ENCODE measurements at places on chromosomes 12 and 14.

DNA sequence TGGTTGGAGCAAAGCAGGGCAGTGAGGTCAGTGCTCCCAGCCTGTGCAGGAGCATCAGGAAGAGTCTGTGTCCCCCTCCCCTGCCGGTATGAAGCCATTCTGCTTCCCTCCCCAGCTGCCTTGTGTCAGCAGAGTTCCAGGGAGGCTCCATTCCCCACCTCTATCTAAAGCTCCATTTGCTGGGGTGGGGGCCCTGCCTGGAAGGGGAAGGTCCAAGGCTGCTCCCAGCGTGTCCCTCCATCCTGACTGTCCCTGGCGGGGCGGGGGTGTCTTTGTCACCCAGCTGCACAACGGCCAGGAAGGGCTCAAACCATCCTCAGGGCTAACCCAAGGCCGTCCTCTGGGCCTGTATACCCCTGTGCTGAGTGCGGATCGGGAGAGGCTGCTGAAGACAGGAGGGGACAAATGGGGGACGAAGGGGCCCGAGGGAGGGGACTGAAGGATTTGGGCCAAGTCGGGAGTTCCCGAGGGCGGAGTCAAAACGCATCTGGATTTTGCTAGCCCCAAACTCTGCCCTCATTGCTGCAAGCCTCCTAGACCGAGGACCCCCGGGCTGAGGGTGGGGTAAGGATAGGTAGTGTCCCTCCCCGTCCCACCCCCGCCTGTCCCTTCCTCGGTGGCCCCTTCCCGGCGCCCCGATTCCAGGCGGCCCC lies 748 bp upstream of the ACVRL1 start:
- peak; percentile 83 for DNase-seq

GRCh38 chr12:25552681-25553080 lies 402 bp downstream of the LMNTD1 start:
- DNase-seq: no peak

DNA sequence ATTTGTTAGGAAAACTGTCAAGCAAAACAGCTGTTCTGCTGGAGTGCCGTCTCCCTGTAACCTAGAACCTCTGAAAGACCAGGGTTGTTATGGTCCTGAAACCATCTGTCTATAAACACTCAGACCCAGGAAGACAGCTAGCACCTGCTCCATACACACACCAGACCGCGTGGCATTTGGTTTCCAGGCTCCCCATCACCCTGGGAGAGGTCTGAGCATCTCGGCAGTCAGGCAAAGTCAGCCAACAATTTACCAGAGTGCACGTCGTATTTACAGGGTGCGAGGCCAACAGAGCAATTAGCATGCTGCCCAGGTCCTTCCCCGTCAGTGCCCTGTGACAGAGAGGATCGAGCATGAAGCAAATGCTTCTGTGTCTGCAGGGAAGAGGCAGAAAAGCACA lies 272.5 kb downstream of the SLC15A4 start:
- DNase-seq: peak; percentile 32

DNA sequence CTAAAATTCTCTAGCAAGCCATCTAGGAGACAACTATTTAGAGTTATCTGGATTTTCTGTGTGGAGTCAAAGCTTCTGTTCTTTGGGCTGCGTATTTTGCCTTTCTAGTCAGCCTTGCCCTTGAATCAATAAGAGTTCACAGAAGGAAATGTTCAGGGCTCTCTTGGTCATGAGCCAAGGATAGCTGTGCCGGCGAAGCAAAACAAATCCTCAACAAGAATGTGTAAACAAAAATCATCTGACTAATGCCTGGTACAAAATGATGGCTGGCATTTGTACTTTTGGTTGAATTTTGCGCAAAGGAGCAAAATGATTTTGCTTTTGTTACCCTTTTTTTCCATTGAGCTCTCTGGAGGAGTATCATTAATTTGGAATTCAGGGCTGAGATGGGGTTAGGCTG lies 171.1 kb downstream of the DACT1 start:
- DNase-seq: no peak

GRCh38 chr12:122137681-122138080 lies 36.3 kb downstream of the IL31 start:
- peak; percentile 52 for DNase-seq

DNA sequence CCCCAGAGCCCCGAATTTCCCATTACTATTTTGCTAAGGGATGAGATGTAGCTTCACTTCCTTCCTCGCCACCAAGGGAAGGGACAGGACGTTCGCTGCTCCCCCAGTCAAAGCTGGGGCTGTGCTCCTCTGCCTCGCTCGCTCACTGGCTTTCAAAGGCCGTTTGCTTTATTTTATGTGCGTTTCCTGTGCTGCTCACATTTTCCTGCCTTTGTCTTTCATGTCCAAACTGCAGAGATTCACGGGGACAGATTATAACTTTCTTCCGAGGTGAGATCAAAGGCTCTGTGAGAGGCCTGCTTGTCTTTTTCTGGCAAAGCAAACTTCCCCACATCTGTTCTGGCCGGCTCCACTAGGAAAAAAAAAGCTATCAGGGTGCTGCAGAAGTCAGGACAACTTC lies 76.0 kb upstream of the FZD10 start:
- no peak for DNase-seq

DNA sequence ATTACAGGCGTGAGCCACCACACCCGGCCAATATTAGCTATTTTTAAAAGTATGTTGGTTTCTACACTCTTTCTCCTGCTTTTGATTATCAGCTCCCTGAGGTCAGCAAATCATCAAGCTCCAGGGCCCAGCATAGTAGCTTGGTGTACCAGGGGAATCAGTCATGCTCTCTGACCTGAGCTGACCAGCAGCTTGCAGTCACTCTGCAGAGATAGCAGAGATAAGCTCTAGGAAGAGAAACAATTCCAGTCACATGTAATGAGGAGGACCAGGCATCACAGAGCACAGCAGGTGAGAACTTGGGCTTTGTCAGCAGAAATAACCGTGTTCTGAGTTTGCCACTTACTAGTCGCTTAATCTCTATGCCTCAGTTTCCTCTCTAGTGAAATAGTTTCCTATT lies 8.5 kb downstream of the PLEKHD1 start:
- no peak for DNase-seq

DNA sequence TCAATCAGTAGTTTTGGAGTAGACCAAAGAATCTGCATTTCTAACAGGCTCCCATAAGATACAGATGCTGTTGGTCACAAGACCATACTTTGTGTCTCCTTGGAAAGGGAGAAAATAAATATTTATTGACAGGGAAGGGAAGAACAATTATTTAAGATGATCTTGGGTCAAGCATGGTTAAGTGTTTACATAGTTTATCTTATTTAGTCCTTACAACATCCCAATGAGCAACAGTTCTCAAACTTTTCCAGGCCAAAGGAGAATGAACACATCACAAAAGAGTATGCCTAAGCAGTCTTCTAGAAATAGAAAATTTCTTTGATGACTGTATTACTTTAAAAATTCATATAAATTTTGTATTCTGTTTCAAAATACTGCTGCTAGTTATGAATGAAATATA lies 8.8 kb downstream of the LPCAT3 start:
- no peak for DNase-seq

DNA sequence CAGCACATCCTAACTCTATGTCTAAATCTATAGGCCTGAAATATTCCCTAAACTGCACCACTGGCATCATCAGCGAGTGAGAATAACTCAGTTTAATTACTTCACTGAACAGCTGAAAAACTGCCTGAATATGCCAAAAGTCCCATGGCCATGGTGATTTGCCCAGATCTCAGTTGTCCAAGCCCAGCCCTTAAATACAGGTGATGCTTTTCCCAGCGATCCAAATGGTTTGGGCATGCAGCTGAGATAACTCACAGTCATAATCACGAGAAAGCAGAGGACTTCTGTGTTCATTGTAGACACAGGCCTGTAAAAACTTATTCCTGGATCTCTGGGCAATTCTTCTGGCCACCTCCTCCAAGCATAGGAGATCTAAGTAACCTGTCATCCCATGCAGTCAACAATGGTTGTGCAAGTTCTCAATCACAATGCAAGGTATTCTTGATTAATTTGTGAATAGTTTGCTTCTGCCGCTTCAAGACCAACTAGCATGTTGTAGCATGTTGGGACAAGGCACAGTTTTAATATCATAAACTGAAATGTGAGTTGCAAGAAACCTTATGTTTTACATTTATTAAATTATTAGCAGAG lies 40.5 kb downstream of the DUSP6 start:
- no peak for DNase-seq

GRCh38 chr12:124518051-124518932 lies 49.1 kb downstream of the NCOR2 start:
- DNase-seq: peak; percentile 99

DNA sequence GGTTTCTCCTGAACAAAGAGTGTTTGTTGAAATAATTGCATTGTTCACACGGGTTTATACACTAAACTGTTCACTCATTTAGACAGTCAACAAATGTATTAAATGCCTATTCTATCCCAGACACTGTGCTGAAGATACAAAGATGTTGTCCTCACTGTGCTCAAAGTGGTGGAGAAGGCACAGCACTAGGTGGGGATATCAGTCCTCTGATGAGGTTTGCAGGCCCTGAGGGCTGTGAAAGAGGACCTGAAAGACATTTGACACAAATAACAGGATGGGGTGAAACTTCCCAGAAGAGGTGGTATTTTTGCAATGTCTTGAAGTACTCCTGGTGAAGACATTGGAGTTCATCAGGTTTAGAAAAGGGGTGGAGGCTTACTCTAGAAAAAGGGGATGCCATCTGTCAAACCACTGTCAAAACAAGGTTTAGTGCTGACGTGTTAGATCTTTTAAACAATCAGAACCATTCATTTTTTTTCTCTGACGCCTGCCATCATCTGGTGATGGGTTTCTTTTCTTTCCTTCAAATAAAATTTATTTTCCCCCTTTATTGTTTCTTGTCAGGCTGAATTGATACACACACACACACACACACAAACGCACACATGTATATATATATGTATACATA lies 69.5 kb downstream of the ACSS3 start:
- DNase-seq: no peak

DNA sequence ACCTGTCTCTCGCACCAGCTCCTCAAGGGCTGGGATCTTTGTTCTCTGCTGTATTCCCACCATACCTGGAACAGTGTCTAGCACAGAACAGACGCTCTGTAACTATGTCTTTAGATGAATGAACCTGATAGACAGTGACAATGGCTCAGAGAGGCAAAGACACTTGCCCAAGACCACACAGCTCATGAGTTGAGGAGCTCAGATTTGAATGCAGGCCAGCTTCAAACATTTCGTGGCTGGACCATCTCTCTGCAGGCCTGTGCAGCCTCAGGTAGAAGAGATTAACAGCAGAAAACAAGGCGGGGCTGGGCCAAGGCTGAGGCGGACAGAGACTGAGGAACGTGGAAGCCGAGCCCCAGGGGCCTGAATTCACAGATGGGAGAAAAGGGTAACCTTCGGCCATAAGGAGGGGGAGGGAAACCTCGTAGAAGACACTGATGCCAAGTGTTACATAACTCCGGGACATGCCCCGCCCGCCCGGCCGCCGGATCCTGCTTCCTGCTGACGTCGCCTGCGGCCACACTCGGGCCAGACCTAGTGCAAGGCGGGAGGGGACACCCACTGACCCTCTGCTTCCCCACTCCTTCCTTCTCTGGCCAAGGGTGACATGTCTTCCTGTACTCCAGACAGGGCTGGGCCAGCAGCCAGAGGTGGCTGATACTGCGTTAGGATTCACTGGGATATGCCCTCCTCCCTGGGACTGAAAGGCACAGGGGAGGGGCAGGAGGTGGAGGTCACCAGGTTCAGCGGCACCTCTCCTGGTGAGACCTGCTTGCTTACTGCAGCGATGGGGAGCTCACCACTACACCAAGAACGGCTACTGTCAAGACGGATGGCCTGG lies 86.8 kb downstream of the RFLNA start:
- peak; percentile 98 for DNase-seq

- DNase-seq: no peak
Observed at GRCh38 chr14:105884808-105885281, 358.5 kb downstream of the TMEM121 start.

DNA sequence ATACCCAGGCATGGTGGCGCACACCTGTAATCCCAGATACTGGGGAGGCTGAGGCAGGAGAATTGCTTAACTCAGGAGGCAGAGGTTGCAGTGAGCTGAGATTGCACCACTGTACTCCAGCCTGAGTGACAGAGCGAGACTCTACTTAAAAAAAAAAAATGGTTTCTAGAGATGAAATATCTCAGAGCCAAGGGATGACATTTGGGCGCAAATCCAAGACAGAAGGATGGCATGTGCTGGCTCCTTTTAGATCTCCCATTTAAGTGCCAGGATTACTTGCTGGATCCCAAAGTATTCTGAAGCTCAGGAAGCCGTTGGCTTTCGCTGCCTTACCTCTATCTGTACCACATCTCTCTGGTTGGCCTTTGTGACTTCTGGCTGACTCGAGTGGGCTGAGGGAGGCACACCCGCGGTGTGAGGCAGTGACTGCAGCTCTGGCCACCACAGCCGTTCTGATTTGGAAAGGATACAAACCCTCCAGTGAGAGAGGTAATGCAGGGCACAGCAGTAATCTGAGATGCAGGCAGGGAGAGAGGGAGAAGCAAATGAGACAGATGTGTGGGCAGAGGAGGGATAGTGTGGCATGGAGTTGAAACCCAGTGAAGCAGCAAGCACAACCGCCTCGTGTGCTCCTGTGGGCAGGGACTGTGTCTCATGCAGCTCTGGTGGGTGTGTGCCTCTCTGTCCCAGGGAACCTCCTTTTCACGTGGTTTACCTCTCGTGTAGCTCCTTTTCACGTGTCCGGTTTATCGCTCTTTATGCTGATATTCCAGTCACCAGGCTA lies 4.9 kb downstream of the B4GALNT3 start:
- peak; percentile 80 for DNase-seq

DNA sequence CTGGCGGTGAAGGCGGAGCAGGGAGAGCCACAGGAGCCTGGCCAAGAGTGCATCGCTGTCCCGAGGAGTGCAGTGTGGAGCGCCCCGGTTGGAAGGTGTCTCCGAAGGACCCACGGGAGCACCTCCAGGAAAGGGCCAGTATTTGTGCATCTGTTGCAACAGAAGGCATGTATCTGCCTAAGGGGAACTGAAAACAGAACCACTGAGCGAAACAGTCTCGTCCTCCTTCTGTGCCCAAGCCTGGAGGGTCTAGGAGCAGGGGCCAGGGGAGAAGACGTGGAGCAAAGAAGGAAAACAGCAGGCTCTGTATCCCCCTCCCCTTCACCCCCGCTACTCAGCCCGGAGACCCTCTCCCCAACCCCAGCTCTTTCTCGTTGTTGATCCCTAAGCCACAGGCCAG lies 5.3 kb upstream of the LRRC10 start:
- no peak for DNase-seq

DNA sequence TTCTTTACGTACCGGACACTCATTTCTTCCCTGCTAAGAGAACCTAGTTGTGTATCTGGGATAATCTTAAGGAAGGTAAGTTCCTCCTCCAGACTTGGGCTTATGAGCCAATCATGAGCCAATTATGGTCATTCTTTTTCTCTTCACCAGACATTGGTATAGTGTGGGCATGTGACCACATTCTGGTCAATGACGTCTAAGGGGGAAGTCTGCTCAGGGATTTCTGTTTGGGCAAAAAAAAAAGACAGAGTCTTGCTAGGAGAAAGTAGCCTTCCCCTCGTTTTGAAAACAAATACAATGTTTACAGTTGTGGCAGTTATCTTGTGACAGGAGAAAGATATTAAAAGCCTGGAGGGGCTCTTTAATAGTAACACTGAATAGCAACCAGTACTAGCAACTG lies 20.1 kb upstream of the PLXNC1 start:
- no peak for DNase-seq

Data from kidney (tissue), 22 donors.